AG04450 (cell line): ENCODE measurements at places on chromosomes 6 and 20. TPM values are rescaled to one million over a fixed set of nuclear protein-coding genes. Genes with fewer than 3 reads are reported as not detected.

DNA sequence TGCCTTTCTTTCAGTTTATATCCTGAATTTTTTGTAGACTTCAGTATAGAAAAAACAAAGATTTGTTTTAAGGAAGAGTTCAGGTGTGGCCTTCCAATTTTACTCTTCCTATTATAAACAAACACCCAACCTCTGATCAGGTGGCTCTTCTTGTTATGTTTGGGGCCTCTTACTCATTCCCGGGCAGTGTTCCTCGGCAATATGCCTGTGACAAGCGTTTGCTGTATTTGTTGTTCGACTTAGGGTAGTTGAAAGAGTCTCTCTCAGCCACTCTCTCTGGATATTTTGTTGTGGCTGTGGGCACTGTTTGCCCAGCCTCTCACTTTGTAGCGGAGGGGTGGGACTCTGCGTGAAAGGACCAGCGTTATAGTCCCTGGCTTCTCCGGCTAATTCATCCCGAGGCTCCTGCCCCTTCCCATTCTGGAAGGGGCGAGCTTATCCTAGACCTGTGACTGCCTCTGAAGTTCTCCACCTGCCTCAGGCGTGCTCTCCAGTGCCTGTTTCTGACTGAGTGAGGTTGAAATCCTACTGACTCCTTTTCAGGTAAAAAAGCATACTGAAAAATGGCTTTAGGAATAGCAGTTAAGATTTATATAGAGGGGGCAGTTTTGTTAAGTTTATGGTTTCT lies 97.4 kb downstream of the PLCB4 start:
- DNase-seq = no peak

- no peak for DNase-seq
Measured at GRCh38 chr20:51526754-51527153, 15.8 kb downstream of the NFATC2 start.

GRCh38 chr6:78688668-78689067 lies 178.7 kb upstream of the IRAK1BP1 start:
- no peak for DNase-seq

- DNase-seq = no peak
Measured at GRCh38 chr20:46965477-46965876, 70.8 kb downstream of the EYA2 start.

GRCh38 chr6:14881398-14881797 lies 364.5 kb upstream of the JARID2 start:
- no peak for DNase-seq

- DNase-seq = no peak
Measured at GRCh38 chr6:34129753-34130152, 16.1 kb downstream of the GRM4 start.

DNA sequence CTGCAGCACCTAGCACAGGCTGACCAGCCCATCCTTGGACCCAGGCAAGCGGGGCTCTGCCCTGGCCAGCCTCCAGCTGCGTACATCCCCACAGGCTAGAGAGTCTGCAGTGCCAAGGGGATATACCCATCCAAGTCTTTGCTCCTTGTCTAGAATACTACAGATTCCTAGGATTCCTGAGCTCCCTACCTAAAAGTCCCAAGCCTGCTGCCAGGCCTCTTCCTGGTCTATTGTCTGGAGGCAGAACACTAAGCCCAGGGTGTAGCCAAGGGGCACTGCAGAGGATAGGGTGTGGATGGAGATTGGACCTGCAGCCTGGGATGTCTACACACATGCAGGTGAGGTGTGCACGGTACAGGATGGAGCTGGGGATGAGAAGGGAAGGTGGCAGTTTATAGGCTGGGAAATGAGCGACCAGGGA lies 90.0 kb upstream of the SIRPA start:
- DNase-seq = no peak

DNA sequence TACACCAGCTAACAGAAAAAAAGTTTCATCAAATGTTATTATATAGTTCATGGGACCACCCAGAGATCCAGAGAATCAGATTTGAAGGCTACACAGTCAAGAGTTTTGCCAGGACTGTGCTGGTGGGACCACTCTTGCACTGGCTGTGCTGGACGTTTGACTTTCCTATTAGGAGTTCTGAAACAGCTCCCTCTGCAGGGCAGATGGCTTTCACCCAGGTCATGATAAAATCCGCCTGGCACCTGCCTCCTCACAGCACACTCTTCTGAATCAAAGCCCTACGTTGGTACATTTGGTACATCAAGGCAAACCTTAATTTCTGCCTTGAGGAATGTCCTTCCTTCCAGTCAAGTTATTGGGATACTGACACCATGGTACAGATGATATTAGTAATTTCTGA lies 302.1 kb downstream of the ZNF217 start:
- DNase-seq = no peak

DNA sequence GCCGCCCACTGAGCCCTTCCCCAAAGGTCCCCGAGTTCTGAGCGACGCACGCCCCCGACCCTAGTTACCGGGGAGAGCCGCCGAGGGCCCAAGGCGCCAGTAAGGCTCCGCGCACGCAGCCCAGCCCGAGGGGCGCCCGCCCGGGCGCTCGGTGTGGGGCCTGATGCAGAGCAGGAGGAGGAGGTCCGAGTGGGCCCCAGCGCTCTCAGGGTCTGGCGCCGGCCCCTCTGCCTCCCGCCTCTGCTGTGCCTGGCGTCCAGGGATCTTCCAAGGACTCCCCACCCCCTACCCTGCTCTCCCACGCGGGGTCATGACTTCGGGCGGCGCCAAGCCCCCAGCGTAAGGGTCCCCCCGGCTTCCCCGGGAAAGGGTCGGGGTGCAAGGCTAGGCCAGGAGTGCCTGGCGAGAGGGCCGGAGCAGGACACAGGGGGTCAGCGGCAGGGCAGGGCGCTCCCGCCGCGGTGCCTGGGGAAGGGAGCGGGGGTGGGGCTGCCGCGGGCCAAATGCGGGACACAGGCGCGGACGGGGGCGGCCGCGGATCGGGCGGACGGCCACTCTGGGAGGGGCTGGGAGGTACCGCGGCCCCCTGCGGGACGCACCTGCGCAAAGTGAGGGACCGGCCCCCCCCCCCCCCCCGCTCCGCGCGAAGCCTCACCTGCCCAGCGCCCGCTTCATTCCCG lies 637 bp downstream of the ABHD12 start:
- DNase-seq = no peak

DNA sequence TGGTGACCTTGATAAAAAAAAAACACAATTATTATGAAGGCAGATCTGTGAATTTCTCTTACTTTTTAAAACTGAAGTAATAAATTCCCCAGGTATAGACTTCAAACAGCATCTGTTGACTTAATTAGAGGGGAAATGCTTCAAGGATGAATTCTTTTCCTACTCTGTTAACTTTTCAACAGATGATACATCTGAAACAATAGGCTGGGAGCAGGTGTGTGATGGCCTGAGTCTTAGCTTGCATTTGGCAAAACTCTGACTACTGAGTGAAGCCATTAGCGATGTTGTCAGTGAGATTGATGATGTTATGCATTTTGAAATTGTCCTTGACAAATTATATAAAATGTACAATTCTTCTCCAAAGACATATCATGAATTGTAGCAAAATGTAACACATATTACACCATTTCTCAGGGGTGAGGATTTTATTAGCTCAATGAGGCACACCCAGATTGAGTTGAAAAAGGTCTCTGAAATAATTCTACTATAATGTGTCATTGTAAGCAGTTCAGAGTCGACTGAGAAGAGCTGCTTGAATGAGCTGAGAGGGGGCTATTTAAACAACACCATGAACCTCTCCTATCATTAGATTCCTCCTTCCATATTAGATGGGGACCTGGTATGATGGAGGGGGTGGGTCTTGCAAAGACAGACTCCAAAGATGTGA lies 39.6 kb upstream of the OGFRL1 start:
- no peak for DNase-seq

DNA sequence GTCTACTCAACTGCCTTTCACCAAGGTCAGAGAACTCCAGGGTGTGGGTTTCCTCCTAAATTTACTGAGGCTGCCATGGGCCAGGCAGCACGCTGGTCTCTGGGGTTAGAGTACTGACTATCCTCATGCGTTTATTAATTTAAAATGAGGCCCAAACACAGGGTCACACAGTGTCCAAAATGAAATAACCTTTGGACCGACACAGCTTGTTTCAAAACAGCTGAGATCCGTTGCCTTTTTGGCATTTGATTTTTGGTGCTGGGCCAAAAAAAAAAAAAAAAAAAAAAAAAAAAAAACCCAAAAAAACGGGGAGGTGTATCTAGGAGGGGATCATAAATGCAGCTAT lies 14.6 kb upstream of the TOX2 start:
- no peak for DNase-seq

- DNase-seq = no peak
Measured at GRCh38 chr20:4217349-4217841, 202.0 kb upstream of the RNF24 start.

DNA sequence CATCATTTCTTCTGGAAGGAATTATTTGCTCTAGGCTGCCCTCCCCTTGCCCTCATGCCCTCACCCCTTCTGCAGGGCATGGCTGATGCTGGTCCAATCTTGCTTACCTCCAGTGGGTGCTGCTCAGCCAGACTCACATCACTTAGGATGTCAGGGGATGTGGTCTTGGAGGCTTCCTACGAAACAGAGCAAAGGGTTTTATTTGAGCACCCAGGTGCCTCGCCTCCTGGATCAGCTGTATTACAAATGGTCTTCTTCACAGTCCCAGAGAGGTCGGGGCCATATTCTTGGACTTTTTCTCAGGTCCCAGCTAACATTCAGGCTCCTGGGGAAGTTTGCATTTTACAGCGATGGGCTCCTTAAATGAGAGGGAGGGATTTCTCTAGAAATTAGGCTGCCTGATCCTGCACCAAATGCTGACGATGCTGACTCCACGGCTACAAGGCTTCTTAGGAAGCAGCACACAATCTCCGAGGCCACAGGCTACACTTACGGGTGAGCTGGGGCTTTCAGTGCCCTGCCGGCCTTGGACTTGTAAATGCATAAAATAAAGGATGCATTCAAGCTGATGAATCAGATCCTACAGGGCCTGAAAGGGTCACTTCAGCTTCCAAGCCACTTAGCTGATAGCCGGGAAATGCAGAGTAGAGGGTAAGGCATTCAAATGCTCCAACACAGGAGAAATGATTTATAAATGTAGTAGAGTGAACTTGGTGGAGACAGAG lies 159.8 kb upstream of the ECI2 start:
- no peak for DNase-seq

DNA sequence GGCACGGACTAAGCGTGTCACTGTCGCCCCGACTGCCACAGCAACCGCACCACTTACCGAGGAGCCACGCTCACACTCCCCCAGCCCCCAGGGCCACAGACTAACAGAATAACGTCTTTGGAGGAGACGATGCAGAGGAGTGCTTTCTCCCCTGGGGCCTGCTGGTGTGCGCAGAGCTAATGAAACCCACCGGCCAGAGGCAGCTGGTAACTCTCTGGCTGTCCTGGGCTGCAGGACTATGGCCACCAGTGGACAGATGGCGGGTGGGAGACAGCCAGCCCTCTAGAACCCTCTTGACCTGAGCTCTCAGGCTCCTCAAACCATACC lies 228.0 kb downstream of the DLL1 start:
- DNase-seq = no peak

- DNase-seq = no peak
Measured at GRCh38 chr6:73704798-73705197, 8.8 kb downstream of the CD109 start.

- no peak for DNase-seq
Measured at GRCh38 chr6:26241033-26241895, 123.7 kb upstream of the BTN3A2 start.

- no peak for DNase-seq
Measured at GRCh38 chr20:1334370-1334731, 5.4 kb upstream of the SDCBP2 start.

- no peak for DNase-seq
Measured at GRCh38 chr6:170404697-170405096, 98.1 kb downstream of the FAM120B start.

DNA sequence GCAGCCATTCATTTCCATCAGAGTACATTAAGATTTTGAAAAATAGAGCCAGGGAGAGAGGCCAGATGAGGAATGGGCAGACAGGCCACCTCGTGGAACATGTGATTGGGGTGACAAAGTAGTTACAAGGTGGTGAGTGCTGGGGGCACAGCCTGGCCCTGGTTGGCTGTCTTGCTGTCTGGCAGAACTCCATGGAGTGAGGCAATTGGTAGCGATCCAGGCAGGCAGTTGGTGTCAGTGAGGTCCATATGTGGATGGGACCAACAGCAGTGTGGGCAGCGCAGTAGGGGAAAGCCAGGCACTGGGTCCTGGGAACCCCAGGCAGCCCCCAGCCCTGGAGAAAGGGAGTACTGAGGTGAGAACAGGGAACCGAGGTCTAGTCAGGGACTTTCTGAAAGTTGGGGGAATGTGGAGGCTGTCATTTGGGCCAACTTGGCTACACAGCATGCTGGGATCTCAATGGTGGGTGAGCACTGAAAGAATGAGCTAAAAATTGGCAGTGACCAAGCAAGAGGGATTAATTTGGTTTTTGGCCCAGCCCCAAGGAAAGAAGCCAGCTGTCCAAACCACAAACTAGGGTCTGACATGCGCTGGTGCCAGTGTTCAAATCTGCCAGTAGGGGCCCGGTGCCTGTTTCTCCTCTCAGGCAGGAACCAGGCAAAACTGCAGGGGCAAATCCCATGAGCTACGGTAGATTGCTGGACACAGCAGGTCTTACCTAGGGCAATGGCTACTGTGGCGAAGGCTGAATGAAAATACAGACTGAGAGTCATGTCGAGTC lies 61.4 kb upstream of the E2F3 start:
- DNase-seq = no peak

GRCh38 chr20:61640131-61640870 lies 388.2 kb downstream of the CDH4 start:
- DNase-seq = no peak

DNA sequence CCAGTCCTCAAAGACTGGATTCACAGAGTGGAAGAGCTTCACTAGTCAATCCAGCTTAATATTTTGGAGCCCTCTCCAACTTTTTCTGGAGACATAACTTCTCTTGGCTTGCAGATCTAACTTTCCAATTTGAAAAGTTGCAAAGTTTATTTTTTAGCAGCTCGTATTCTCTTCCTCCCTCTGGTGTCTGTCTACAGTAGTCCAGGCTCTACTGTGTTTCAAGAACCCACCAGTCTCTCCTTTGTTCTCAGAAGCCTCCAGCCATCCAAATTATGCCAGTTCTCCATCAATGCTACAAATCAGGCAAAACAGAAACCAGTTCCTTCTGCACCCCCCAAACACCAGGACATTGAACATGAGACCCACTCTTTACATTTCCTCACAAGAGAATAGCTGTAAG lies 376.1 kb upstream of the OPRM1 start:
- DNase-seq = no peak

GRCh38 chr20:52166150-52166549 lies 25.4 kb downstream of the ZFP64 start:
- DNase-seq = no peak

GRIK2 gene
- 10.6 and 12.8 TPM in 2 replicates for polyA plus RNA-seq

EBF4 gene
- 0.60 and 0.98 TPM in 2 replicates for polyA plus RNA-seq

AIF1 gene
- not detected in 2 replicates for polyA plus RNA-seq

PDE10A gene
- polyA plus RNA-seq = 7.8 and 8.9 TPM in 2 replicates

FAXC gene
- 7.0 and 8.4 TPM in 2 replicates for polyA plus RNA-seq
